ENCODE measurements at places on chromosomes 11 and 22.

DNA sequence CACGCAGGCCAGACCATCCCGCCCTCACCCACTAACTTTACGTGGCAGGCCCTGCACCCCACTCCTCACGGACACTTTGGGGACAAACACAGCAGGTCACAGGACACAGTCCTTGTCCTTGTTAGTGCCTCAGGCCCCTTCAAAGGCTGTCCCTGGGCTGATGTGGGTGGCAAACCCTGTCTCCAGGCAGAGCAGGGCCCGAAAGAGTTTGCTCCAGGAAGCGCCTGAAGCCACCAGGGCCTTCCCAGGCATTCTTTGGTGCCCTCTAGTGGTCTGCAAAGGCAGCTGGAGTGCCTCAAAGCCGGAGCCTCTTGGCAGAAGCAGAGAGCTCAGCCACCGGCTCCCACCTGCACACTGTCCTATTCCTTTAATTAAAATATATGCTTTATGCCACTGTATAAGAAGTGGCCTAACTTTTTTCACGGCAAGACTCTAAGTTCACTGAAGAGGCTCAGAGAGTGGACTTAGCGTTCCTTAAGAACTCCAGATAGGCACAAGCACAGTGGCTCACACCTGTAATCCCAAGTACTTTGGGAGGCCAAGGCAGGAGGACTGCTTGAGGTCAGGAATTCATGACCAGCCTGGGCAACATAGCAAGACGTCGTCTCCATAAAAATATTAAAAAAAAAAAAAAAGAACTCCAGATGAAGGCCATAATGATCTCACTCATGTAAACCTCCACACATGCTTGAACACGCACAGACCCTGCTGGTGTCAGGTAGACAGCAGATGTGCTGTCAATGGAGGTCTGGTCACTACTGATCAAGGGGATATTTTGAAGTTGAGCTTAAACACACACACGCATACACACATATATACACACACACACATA is 11.1 kb downstream of the TXN2 start:
- DNase-seq: no peak

DNA sequence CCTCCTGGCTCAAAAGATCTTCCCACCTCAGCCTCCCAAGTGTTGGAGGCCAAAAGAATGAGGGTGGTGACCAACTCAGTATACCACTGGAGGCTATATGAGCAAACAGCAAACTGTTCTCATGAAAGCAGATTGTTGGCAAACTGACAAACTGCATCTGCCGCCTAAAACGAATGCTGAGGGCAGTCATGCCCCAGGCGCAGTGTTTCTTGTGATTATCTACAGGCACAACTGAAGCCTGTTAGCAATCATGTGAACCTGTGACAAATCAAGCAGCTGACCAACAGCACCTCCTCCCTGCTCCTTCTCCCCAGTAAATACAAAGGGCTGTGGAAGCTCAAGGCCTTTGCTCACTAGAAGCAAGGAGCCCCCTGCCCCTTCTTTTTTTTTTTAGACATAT is 47.8 kb downstream of the BTBD10 start:
- DNase-seq: no peak

DNA sequence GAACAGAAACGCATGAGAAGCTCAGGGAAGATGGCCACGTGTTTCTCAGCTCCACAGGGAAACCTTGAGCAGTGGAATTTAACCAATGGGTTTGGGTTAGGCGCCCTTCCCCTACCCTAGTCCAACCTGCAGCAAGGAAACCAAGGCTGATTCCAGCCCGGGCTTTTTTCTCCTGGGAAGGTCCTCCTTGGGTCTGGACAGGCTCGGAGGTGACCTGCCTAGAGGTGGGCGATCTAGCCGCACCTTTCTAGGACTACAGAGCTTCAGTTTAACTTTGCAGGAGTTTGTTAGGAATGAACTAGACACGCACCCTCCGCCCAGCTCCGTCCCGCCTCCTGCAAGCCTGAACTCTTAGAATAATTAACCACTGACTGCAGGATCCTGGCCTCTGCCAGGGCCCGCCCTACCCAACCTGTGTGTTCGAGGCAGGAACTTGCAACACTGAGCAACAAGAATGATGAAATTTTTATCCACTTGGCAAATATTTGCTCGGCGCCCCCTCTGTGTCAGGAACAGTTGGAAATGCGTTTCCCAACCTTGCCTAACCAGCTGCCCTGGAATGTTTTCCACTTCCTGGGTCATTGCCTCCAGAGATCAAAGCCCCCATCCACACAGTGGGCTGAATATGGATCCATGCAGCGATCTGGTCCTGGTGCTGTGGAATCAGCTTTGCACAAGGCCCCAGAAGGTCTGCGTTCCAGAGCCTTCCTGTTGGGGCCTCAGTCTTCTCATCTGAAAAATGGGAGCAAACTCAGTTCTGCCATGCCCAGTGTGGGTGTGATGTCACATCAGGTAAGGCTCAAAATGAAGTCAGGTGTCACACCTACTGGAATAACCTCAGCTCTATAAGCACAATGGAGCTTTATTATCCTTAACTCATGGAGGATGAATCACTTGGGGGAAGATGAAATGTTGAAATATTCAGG is 13.3 kb downstream of the MPST start:
- no peak for DNase-seq

- peak; percentile 47 for DNase-seq
These were observed 80.5 kb upstream of the WNT7B start for GRCh38 chr22:46057246-46058090.

DNA sequence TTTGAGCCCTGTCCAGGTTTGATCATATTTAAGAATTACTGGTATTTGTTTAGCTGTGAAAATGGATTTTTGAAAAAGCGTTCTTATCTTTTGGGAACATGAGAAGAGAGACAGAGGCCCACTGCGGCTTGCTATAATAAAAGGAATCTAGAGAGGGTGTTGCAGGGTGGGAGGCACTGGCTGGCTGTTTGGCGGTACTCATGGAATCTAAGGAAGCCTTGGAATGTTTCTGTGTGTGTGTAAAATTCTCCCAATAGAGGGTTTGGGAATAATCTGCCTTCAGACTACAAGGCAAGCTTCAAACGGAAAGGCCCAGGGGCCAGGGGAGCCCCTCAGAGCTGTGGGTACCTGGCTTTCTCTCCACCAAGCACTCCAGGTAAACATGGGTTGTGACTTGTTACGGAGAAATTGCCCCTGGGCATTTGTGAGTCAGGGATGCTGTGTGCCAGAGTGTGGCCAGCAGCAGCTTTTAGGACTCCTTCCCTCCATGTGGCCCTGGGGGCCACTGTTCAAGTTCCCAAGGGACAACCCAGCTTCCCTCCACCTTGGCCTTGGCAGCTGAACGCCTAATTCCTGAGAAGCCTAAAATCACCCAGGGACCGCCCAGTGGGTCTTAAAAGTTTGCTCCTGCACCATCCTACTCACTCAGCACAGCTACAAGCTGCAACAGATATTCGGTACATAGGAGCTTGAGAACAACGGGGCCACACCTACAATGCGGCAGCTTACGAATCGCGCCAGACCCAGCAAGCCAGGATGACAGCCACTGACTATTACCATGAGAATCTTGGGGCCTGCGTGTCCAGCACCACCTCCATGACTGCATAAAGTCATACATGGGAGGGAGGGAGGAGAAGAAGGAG is 14.1 kb upstream of the SYT8 start:
- DNase-seq: no peak

DNA sequence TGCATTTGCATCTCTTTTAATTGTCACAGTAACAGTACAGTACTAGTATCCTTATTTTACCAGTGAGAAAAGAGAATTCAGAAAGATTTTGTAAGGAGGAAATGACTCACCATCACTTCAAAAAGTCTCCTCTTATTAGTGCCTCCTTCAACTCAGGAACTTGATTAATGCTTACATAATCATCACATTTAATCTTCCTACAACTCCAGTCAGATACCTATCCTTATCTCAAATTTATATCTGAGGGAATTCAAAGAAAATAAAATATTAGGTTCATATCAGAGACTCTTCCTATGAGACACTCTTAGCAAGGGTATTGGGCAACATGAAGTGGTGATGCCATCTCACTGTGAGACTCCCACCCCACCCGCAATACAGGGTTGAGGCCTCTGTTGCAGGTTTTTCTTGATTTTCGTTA is 26.1 kb upstream of the CTSC start:
- no peak for DNase-seq

- no peak for DNase-seq
These were observed 4.8 kb downstream of the PPME1 start for GRCh38 chr11:74175920-74176319.

DNA sequence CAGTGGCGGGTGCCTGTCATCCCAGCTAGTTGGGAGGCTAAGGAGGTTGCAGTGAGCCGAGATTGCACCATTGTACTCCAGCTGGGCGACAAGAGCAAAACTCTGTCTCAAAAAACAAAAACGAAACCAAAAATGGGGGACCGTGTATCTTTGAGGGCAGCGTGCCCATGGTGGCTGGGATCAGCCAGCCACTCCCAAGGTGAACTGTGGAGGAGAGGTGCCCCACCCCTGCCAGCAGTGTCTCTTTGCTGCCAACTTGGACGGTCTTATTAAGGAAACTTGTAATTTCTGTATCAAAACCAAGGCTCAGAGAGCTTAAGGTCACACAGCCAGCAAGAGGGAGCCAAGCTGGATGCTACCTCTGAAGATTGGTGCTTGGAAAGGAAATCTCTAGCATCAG is 147.7 kb downstream of the CACNA1I start:
- DNase-seq: no peak

- DNase-seq: no peak
These were observed 1252.7 kb downstream of the BRD1 start for GRCh38 chr22:48574776-48575617.

- DNase-seq: no peak
These were observed 11.0 kb downstream of the RBFOX2 start for GRCh38 chr22:36017651-36018091.

DNA sequence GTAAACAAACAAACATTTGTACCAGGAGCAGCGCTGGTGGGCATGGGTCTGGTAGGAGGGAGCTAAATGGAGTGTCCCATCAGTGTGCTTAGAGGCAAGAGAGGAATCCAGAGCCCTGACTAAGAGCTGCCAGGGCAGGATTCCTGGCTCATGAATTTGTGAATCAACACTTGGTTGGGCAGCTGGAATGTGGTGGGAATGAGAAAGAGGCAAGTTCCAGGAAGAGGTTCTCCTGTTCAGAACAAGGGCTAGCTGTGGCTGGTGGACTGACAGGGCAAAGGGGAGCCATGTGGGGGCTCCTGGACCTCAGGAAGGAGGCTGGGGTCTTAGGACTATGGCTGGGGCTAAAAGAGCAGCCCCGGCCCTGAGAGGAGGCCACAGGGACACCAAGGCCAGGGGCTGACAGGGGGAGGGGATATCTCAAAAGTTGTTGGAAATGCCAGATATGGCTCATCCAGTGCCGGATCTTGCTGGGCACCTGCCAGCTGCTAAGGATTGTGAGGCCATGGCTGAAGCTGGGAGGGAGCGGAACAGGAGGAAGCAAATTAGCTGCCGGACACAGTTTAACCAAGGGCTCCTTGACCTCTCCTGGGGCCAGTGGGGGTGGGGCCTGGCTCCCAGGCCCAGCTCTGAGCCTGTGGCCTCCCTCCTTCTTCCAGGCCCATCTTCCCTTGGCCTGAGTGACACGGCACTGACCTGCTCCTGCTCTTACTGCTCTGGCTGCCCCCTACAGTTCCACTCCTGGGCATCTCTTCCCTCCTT is 14.6 kb upstream of the P2RY6 start:
- peak; percentile 89 for DNase-seq

- DNase-seq: no peak
These were observed 145.4 kb upstream of the ZBED5 start for GRCh38 chr11:11003226-11003625.

- no peak for DNase-seq
These were observed 39.5 kb downstream of the TP53I11 start for GRCh38 chr11:44911029-44911814.

GRCh38 chr11:16612566-16613261 is 125.7 kb upstream of the C11orf58 start:
- DNase-seq: no peak

DNA sequence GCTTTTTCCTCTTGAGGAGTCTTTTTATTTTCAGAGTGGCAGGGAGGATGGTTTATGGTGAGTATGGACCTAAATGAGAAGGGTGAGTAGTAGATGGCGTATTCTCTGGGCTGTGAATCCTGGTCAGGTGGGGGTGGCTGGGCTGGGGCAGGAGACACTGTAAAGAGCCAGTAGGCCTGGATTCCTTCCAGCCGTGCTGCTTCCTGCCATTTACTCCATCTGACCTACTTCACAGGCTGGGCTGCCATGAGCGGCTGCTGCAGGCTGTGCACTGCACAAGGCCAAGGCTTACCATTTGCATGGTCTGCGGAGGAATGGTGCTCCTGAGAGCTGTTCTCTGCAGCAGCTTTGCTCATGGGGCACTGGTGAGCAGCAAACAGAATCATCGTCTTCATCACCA is 297.6 kb downstream of the KIRREL3 start:
- DNase-seq: no peak

DNA sequence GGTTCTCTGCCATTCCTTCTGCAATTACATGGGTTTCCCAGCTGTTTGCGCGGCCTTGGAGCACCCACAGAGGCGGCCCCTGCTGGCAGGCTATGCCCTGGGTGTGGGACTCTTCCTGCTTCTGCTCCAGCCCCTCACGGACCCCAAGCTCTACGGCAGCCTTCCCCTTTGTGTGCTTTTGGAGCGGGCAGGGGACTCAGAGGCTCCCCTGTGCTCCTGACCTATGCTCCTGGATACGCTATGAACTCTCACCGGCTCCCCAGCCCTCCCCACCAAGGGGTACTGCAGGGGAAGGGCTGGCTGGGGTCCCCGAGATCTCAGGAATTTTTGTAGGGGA is 2.6 kb downstream of the RCE1 start:
- peak; percentile 69 for DNase-seq

DNA sequence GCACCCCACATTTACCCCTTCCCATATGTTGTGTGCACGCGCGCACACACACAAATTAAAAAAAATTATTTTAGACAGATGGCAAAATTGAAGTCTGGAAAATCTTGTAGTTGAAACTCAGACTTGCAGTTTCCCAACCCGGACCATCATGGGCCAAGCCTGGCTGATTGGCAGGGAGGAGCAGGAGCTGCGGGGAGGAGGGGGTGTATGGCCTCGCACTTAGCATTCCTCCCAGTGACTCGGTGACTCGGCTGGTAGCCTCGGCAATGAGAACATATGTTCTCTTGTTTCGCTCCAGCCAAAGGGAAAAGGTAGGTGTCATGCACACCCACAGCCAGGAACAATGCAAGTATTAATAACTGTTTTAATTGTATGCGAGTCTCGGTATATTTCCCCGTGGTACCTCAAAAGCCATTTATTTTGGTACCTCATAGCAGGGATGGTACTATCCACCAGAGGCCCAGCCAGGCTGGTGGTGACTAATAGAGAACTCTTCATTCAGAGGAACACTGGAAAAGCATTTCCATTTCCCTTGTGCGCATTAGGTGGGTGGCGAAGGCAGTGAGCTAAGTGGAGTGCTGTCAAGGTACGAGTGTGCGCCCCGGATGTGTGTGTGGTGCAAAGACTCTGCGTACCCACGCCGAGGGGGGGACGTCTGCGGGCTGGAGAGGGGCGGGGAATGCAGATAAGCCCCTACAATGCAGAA is 92.5 kb downstream of the DSCAML1 start:
- no peak for DNase-seq

- peak; percentile 76 for DNase-seq
These were observed 225.9 kb downstream of the BRD1 start for GRCh38 chr22:49601614-49602321.
